ENCODE measurements at places on chromosomes 6 and 20.

GRCh38 chr20:34773726-34774125, 51.7 kb downstream of the NCOA6 start:
- no peak for DNase-seq

- DNase-seq, result no peak
These were observed 17.2 kb downstream of the SCUBE3 start for GRCh38 chr6:35230950-35231349.

- no peak for DNase-seq
These were observed 2.2 kb upstream of the NNAT start for GRCh38 chr20:37518606-37519507.

- DNase-seq, result no peak
These were observed 15.7 kb downstream of the RTN4IP1 start for GRCh38 chr6:106613590-106613989.

DNA sequence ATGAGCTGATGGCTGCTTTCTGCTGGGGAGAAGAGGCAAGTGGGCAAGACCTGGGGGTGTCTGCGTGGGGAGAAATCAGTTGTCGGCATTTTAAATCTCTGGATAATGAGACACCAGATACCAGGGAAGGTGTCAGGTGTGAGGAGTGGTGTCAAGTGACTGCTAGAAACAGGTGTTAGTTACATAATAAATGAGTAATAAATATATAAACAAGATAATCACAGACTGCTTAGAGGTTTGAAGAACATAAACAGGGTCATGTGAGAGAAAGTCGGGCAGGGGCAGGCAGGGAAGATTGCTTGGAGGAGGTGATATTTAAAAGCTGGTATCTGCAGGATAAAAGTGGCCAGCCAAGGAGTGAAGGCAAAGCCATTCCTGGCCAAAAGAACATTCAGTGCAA, 87.2 kb upstream of the RIN2 start:
- no peak for DNase-seq

- DNase-seq, result no peak
These were observed 3.0 kb downstream of the CASS4 start for GRCh38 chr20:56414842-56415765.

DNA sequence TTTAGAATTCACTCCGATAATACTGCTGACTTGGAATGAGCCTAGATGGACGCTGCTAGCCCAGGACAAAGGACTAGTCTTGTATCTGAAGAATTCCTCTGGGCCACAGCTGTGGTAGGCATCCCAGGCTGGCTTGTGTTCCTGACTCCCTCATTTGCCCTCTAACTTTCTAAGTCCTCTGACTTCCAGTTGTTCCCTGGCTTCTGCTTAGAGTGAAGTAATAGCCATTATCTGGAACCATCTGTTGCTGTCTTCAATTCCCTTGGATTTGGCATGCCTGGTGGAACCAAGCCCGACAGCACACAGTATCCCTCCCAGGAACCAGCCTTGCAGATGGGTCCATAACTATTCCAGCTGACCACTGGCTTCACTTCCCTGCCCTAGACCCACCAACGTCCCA, 376.0 kb downstream of the SYNE1 start:
- DNase-seq, result no peak

DNA sequence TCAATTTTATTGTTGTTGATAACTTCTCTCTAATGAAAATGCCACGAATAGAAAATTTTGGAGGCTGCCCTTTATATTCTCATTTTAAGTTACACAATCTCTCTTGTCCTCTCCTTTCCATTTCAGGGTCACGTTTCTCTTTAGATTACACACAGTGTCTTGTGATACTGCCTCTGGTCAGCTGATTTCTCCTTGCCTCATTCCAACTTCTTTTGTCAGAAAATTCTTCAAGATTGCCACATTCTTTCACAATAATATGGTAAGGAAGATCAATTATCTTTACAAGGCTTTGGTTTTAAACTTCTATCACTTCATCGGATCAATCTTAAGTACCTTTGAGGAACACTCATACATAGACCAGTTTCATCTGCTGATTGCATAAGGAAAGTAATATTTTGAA, 370.3 kb downstream of the RFPL4B start:
- DNase-seq, result no peak

GRCh38 chr6:130140084-130140483, 82.7 kb downstream of the SAMD3 start:
- DNase-seq, result no peak

- no peak for DNase-seq
These were observed 78.1 kb downstream of the GRM4 start for GRCh38 chr6:34067814-34068213.

- no peak for DNase-seq
These were observed 438.4 kb upstream of the SPTLC3 start for GRCh38 chr20:12570371-12570770.

- no peak for DNase-seq
These were observed 34.4 kb upstream of the PTPN1 start for GRCh38 chr20:50475681-50476292.

GRCh38 chr6:143180826-143181225, 120.1 kb downstream of the AIG1 start:
- DNase-seq, result no peak

GRCh38 chr6:12548526-12548925, 168.0 kb upstream of the PHACTR1 start:
- no peak for DNase-seq

GRCh38 chr20:6595704-6596103, 171.8 kb upstream of the BMP2 start:
- no peak for DNase-seq

DNA sequence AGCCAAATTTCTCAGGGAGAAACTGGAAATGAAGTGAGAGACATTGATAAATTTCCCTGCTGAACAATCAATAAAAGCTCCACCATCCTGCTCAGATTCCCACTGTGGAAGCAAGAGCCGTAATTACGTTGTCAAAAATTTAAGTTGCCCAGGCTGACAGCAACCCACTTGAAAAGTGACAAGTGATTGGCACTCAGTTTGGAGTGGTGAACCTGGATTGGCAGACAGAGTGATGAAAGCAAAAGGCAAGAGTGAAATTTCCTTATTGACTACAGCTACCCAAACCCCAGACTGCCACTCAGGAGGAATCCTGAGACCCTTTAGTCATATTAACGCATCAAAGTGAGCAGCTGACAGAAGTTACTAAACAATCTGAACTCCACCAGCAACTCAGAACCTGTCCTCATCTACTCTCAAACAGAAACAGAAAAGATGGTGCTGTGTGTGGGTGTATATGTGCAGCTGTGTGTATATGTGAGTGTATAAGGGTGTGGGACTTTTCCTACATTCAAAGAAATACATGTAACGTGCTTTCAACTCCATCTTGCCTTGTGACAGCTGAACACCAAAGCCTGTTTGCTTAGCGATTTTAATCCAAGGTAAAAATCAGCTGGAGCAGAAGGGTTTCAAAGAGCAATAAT, 157.4 kb downstream of the PKHD1 start:
- no peak for DNase-seq

DNA sequence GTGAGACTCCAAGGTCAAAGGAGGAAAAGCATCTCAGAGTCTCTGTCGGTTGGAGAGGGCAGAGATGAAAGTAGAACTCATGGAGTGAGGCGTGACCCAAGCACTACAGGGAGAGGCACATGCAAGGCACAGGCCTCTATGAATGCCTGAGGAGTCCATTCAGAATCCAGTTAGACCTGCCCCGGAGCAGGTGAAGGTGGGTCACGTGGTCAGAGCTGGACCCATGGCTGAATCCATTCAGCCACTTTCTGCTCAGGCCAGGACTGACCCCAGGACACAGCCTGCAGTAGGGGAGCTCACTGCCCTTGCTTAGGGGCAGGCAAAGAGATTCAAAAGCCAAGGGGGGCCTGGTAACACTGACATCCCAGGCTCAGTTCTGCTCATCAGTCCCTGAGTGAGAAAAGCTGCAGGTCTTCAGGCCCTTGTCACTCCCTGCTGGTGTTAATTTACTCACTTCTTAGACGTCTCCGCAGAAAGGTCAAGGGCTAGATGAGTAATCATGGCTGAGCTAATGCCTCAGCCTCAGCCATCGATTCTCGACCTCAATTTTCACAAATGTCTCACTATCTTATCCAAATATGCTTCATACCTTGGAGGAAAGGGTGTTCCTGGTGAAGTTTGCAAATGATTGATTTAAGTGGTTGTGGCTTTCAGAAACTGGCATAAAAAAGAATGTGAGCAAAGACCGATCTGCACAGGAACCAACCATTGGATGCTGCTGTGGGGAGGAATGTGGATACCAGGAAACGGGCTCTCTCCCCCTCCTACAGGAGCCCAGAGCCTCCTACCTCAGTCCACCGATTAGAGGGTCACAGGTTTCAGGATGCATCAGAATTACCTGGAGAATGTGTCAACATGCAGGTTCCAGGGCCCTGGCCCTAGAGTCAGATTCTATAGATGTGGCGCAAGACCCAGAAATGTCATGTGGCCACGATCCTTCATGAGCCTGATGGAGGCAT, 584.4 kb downstream of the PTPRT start:
- no peak for DNase-seq

DNA sequence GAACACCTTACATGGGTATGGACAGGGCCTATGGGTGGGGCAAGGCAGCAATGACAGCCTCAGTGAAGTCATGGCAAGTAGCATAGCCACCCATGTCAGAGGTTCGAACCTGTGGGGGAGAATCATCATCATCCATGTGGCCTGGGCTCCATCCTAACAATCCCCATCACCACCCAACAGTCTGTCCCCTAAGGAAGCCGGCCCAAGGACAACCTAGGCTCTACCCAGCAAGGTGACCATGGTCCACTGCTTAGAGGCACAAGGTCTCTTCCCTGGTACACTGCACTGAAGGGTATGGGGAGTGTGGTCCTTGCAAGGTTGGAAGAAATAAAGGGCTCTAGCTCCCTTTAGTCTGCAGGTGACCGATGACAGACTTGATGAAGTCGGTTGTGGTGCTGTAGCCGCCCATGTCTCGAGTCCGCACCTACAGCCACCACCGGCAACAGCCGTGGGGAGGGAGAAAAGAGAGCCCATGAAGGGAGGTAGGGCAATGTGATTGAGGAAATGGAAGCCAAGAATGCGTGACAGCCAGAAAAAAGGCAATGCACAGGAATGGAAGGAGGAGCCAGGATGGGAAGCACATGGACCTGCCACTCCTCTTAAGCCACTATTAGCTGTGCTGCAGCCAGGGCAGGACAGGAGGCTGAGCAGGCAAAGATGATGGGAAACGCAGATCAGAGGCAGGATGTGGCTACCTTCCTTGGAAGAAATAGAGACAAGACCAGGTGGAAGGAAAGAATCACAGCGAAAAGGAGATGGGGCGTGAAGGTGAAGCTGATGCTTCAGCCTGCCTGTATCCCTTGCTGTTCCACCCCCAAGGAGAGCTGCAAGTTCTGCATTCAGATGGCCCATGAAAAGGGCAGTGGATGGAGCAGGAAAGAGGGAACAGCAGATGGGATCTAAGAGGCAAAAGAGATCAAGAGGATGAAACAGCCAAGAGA, 5.3 kb downstream of the IDH3B start:
- no peak for DNase-seq

- DNase-seq, result no peak
These were observed 27.0 kb downstream of the STK4 start for GRCh38 chr20:44993343-44993742.

GRCh38 chr6:81145506-81145905, 607.0 kb downstream of the TENT5A start:
- DNase-seq, result no peak

DNA sequence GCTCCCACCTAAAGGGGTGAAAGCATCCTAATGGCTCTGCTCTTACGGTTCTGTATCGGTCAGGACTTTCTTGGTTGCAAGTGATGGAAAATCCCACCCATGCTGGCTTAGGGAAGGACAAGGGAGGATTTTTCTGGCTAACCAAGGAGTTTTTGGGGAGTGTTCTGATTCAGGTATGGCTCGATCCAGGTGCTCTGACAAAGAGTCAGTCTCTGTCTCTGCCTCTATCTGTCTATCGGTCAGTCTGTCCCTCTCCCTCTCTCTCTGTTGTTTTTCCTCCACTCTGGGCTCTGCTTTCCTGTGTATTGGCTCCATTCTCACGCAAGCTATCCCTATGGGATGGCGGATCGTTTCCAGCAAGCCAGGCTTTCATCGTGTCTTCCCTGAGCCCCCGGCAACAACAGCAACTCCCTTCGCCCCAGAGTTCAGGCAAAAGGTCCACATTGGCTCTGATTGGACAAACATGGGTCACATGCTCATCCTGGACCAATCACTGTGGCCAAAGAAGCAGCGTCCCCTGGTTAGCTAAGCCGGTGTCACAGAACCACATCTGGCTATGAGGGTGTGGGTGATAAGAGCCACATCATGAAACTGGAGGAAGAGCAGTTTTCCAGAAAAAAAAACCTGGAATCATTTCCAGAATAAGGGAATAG, 160.3 kb downstream of the BMP7 start:
- no peak for DNase-seq

GRCh38 chr6:72321788-72322187, 300.1 kb upstream of the KCNQ5 start:
- DNase-seq, result no peak

DNA sequence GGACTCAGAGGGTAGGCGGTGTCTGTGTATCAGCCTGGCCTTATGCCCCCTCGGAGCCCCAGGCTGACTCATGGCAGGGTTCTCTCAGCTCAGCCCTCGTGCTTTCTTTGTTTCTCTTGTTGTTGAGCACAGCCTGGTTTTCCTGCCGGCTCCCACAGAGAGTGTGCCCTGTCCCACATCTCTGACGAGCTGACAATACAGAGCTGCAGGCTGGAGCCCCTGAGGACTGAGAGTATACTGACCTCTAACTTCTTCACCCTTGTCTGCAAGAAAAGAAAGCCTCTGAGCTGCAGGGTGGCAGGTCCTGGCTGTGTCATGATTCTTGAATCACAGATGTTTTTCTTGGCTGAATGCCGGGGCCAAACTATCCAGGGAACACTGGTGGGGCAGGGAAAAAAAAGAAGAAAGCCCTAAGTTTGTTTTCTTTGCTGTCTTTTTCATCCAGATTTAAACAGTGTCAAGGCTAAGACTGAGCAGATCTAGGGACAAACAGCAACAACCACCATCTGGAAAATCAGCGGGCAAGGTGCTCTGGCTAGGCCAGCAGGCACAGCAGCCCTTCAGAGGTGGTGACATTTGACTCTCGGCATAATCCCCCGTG, 63.3 kb upstream of the ZNF133 start:
- DNase-seq, result no peak

DNA sequence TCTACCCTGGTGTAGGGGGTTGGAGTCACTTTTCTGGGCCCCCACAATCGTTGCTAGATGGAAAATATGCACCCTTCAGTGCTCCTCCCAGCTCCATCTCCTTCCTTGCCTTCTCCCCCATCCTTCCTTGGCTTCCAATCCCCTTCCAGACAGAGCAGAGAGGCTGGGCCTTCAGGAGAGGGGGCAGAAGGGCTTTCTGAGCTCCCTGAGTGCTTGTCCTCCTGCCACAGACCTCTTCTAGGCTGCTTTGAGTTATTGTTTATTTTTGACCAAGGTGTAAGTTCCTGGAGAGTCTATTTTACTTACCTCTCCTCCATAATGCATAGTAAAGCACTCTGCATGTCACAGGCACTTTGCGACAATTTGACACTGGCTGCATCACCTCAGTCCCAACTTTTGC, 96.4 kb upstream of the CNKSR3 start:
- DNase-seq, result no peak

Measured in epithelial cell of prostate (primary cell).